ENCODE measurements at places on chromosomes 12 and 14.

DNA sequence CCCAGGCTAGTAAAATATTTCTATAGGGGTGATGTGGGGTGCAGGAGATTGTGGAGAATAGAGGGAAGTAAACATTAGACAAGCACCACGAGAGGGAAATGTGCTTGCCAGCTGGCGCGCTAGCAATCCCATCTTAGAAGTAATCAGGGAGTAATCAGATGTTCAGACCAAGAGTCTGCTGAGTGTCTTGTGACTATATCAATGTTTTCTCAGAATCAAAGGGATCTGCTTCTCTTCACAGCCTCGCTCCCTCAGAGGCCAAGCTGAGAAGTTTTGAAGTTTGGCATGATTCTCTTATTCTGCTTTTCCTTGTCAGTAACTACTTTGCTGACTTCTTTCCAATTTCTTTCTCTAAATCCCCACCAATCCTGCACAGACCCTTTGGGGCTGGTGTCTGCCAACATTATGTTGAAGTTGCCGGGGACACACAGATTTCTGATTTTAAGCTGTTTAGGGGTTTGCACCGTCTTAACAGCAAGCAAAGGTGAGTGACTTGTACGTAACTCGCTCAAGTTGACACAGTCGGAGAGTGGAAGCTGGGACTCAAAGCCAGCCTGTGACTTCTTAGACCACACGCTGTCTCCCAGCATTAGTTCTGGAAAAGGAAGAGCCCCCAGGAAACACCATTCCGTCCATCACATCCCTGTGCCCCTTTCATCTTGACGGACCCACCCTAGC is 22.0 kb upstream of the TSPAN9 start:
- no peak overlapping the region for H3K4me3 ChIP-seq
- no peaks in the 10 kb centered on the region for H3K27me3 ChIP-seq
- H3K4me1 ChIP-seq, result no peaks in the 10 kb centered on the region
- no peaks in the 10 kb centered on the region for H3K36me3 ChIP-seq

- DNase-seq, result no peak
- no peak overlapping the region for H3K27ac ChIP-seq
- no peak overlapping the region for H3K4me3 ChIP-seq
Measured at GRCh38 chr12:119423285-119423684, 88.8 kb downstream of the CCDC60 start.

- H3K4me1 ChIP-seq, result peaks cover 98% of the 10 kb centered on the region
- peaks cover 31% of the 10 kb centered on the region for H3K36me3 ChIP-seq
- no peaks in the 10 kb centered on the region for H3K27me3 ChIP-seq
- H3K4me3 ChIP-seq, result peak overlapping the region; percentile 39
Measured at GRCh38 chr14:99229654-99230207, 42.3 kb downstream of the BCL11B start.

- no peak for DNase-seq
- H3K27ac ChIP-seq, result no peak overlapping the region
- peaks cover 62% of the 10 kb centered on the region for H3K4me1 ChIP-seq
- peaks cover 31% of the 10 kb centered on the region for H3K36me3 ChIP-seq
- no peaks in the 10 kb centered on the region for H3K27me3 ChIP-seq
- H3K4me3 ChIP-seq, result no peak overlapping the region
Measured at GRCh38 chr12:6539707-6540134, 5.4 kb downstream of the GAPDH start.

DNA sequence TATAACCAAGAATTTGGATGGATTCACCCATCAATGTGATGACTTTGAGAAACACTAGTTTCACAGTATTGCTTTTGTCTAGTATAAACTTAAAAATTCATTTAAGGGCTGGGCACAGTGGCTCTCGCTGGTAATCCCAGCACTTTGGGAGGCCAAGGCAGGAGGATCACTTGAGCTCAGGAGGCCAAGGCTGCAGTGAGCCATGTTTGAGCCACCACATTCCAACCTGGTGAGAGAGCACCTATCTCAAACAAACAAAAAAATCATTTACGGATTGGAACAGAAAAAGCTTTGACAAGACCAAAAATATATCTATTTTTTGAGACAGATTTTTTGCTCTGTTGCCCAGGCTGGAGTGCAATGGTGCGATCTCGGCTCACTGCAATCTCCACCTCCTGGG is 27.5 kb downstream of the GNS start:
- peaks cover 17% of the 10 kb centered on the region for H3K4me1 ChIP-seq
- no peak overlapping the region for H3K4me3 ChIP-seq
- H3K27ac ChIP-seq, result no peak overlapping the region
- H3K27me3 ChIP-seq, result no peaks in the 10 kb centered on the region
- peaks cover 6% of the 10 kb centered on the region for H3K36me3 ChIP-seq

DNA sequence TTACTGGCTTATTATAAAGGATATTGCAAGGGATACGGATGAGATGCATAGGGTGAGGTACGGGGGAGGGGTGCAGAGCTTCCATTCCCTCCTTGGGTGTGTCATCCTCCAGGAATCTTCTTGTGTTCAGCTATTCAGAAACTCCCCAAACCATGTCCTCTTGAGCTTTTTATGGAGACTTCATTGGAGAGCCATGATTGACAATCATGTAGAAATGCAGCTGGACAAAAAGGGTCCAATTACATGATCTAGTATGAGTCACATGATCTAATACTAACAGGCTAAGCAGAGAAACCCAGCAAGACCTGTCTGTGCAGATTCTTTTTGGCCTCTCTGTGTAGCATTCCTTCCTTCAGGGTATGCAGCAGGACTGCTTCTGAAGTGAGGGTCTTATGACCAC is 23.9 kb upstream of the FLVCR2 start:
- no peak overlapping the region for H3K4me3 ChIP-seq
- DNase-seq, result no peak
- no peaks in the 10 kb centered on the region for H3K36me3 ChIP-seq
- H3K27me3 ChIP-seq, result no peaks in the 10 kb centered on the region
- no peaks in the 10 kb centered on the region for H3K4me1 ChIP-seq

GRCh38 chr12:104519190-104520019 is 62.7 kb downstream of the CHST11 start:
- H3K27ac ChIP-seq, result no peak overlapping the region

GRCh38 chr12:6322352-6322751 is 11.9 kb downstream of the PLEKHG6 start:
- H3K27me3 ChIP-seq, result no peaks in the 10 kb centered on the region
- peaks cover 42% of the 10 kb centered on the region for H3K4me1 ChIP-seq
- H3K4me3 ChIP-seq, result no peak overlapping the region
- no peaks in the 10 kb centered on the region for H3K36me3 ChIP-seq
- DNase-seq, result no peak

- H3K27ac ChIP-seq, result peak overlapping the region; percentile 96
- H3K36me3 ChIP-seq, result peaks cover 9% of the 10 kb centered on the region
- DNase-seq, result peak; percentile 7
- peak overlapping the region; percentile 88 for H3K4me3 ChIP-seq
Measured at GRCh38 chr12:43805149-43805859, 813 bp downstream of the TWF1 start.

GRCh38 chr14:22474730-22475351 is 114.2 kb downstream of the DAD1 start:
- no peak overlapping the region for H3K27ac ChIP-seq
- H3K27me3 ChIP-seq, result no peaks in the 10 kb centered on the region
- H3K4me3 ChIP-seq, result no peak overlapping the region
- no peaks in the 10 kb centered on the region for H3K4me1 ChIP-seq
- DNase-seq, result no peak
- no peaks in the 10 kb centered on the region for H3K36me3 ChIP-seq

GRCh38 chr12:117187421-117187820 is 2.8 kb downstream of the FBXO21 start:
- H3K27me3 ChIP-seq, result no peaks in the 10 kb centered on the region
- no peak overlapping the region for H3K27ac ChIP-seq
- DNase-seq, result no peak
- peaks cover 20% of the 10 kb centered on the region for H3K36me3 ChIP-seq

- no peak overlapping the region for H3K4me3 ChIP-seq
- H3K27ac ChIP-seq, result no peak overlapping the region
- H3K36me3 ChIP-seq, result no peaks in the 10 kb centered on the region
- no peaks in the 10 kb centered on the region for H3K27me3 ChIP-seq
- no peak for DNase-seq
- H3K4me1 ChIP-seq, result no peaks in the 10 kb centered on the region
Measured at GRCh38 chr14:55794655-55795595, 214.9 kb downstream of the KTN1 start.
